HTR-8/SVneo (cell line): ENCODE measurements at places on chromosomes 7 and 10.

GRCh38 chr7:1012716-1013095, 29.7 kb downstream of the CYP2W1 start:
- no peak for DNase-seq

GRCh38 chr7:94173436-94173835, 169.3 kb upstream of the BET1 start:
- no peak for DNase-seq

DNA sequence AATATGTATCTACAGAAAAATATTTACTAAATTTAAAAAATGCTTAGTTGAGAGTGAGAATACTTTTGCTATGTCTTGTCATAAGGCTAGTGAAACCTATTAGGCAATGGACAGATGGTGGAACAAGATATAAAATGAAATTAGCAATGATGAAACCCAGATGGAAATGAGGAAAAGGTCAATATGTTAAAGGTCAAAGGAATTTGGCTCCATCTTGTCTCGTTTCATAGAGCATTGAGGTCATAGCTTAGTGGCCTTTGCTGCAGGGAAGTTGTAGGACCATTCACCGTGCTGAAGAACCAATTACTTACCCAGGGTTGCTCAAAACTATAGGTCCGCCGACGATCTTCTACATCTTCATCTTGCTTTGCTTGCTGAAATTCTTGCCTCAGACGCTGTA, 683.9 kb downstream of the PARD3 start:
- DNase-seq = no peak

DNA sequence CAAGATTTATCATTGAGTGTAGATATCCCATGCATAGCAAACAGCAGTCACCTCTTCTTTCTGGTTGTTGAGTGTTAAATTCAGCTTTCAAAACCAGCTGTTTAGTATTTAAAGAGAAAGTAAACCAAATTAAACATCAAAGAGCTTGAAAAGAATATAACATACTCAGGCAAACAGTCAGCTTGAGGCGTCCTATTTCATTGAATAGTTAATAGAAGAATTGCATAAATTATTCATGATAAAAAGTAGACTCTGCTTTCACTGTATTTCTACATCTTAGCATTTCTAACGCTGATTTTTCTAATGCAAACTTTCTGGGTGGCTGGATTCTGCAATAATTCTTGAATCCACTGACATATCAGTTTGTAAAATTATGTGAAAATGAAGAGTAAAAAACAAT, 464.5 kb upstream of the LRRN3 start:
- no peak for DNase-seq

DNA sequence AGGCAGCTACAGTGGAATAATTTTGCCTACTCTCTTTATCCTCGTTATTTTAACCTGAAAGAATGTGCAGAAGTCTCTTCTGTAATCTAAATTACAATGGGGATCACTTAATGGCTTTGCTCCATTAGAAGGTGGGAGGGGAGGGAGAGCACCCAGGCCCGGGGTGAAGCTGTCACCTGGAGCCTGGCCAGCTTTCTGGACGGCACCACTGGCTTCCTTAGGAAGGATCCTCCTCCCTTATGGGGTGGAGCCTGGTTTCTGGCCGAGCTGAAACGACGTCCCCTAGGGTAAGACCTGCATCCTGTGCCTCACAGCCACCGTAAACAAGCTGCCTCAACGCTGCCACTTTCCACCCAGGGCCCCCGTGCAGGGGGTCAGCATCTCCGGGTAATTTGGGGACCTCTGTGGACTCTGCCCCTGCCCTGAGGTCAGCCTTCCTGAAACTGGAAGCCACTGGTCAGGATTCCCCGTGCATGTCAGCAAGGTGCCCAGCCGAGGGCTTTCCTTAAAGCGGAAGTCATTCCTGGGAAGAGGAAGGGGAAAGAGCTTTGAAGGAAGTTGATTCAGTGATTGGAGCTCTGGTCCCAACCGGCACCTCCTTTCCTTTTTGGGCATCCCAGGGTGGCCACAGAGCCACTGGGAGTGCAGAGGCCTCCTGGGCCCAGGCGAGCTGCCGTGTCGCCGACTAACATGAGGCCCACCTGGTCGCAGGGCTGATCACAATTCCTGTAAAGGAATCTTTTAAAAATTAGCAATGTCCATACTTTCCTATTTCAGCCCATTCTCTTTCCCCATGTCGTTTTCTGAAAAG, 569.1 kb downstream of the DNAJB6 start:
- no peak for DNase-seq

GRCh38 chr10:126686268-126686667, 15.8 kb upstream of the C10orf90 start:
- DNase-seq = no peak

- no peak for DNase-seq
These were observed 48.0 kb downstream of the MALSU1 start for GRCh38 chr7:23347033-23347681.

DNA sequence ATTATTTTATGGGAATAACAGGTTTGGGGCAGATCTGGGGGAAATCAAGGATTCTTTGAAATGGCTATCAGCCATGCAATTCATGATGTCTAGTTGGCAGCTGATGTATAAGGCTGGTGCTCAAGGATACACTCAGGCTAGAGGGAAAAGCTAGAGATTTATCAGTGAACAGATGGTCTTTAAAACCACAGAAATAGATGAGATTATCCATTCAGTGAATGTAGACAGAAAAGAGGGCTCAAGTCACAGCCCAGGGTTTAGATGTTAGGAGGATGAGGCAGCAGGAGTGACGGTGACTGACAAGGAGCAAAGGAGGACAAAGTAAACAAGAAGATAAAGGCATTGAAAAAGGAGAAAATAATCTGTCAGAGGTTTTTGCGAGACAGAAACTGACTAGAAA, 238.7 kb downstream of the CDK14 start:
- DNase-seq = no peak

DNA sequence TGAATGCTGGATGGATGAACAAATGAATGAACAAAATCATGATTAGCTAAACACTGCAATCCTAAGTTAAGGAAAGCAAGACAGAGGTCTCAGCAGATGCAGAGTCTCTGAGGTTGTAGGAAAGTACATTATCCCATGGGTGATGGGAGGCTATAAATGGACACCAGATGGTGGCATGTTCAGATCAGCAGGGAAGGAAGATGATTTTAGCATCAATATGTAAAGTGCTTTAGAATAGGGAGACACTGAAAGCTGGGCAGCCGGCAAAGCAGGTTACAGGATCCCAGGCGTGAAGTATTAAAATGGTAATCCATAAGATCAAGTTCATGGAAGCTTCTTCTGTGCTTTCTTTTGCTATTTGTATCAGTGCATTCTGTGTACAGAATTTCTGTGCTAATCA, 7.9 kb upstream of the RAPGEF5 start:
- DNase-seq = no peak

- no peak for DNase-seq
These were observed 5.7 kb upstream of the PIP start for GRCh38 chr7:143126146-143126545.

- no peak for DNase-seq
These were observed 38.1 kb upstream of the GRM8 start for GRCh38 chr7:127290801-127291361.
